ENCODE measurements at places on chromosomes 6 and 20.

DNA sequence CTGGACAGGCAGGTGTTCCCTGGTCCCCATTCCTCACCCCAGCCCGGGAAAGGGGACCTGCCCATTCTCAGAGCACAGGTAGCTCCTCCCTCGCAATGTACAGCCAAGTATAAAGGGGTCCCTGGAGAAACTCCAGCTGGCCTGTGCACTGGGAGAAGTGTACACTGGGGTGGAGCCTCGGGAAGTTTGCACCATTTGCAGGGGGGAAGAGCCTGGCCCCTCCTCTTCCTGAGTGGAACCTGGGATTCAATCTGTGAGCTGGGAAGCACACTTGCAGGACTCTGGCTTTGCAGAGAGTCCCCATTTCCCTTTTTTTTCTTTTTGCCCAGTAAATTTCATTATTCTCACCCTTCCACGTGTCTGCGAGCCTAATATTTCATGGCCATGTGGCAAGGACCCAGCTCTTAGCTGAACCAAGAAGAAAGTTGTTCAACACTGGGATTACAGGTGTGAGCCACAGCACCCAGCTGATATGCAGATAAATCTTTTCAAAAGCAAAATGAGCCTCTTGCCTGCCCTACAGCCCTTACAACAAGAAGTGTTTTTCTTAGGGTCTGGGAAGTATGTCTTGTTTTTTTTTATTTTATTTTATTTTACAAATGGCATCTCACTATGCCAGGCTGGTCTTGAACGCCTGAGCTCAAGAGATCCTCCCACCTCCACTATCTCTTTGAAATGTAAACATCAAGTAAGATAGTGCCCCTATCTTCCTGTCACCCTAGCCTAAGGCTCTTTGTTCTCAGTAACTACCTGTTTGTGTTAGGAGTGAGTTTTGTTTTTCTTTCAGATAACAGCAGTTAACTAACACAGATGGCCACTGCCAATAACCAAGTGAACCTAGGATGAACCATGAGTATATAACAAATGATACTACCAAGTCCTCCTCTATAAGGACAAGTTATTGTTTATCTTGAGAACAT is 9.3 kb upstream of the RNGTT start:
- DNase-seq: no peak

DNA sequence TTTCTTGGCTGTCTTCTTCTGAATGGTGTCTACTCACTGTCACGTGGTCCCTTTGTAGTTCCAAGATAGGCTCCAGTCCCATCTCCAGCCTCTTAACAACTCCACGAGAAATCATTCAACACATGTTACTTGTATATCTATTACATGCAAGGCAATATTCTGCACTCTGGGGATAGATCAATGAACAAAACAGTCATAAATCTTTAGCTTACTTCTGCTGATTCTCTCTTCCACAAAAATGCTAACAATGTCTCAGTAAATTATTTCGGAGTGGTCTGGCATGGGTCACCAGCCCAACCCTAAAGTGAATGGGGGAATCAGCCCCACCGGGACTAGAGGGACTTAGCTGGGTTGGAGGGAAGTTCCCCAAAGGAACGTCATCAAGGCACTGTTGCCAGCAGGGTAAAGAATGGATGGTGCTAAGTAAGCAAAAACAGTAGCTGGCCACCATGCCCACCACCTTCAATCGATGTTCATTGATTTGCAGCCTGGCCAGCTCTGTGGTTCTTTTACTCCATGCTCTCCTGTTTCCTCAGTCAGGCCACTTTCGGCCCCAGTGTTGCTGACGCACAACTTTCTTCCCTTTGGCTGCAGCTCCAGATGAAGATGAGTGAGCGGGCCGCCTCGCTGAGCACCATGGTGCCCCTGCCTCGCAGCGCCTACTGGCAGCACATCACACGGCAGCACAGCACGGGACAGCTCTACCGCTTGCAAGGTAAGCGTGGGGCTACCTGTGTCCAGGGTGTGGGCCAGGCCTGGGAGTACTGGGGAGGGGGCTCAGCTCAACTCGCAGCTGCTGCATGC is 167.7 kb downstream of the DOK5 start:
- no peak for DNase-seq

GRCh38 chr6:146981981-146982380 is 222.2 kb upstream of the STXBP5 start:
- DNase-seq: no peak

- DNase-seq: no peak
Observed at GRCh38 chr20:14888134-14888533, 550.7 kb upstream of the FLRT3 start.

- DNase-seq: no peak
Observed at GRCh38 chr6:109891924-109892323, 86.2 kb upstream of the GPR6 start.

DNA sequence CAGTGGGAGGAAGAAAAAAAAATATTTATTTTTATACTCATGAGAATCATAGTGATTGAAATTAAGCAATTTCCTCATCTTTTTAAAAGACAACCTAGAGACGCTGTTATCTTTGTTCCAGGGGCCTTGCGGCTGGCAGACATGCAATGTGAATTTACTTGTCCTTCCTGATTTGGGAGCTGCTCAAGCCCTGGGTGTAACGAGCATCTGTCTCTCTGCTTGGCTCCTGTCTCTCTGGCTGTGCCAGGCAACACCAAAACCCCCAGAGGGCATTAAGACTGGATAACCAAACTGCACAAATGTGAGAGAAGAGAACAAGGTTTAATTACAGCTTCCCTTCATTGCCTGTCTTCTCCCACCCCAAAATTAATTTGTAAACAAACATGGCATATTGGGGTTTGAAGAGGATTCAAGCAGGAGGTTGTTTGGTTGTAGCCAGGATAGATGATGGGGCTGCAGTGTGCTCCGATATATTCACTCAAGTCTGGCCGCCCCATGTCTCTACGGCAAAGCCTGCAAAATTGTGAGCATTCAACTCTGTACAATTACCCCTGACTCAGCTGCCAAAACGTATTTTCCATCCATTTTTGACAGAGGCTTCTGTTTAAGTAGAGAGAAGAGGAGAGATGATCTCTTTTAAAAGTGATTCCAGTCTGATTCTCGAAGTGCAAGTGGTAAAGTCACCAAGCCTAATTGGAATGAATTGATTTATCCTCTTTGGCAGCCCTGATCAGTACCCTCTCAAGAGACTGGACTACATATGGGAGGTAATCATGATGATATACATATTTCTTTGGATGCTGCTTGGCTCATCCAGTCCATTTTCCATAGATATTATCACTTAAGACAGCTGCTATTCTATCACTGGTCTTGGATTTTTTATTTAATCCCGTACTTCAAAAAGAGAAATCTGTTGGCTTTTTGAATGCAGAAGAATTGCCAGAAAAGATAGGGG is 170.2 kb downstream of the SLC24A3 start:
- DNase-seq: no peak

GRCh38 chr6:134466771-134467525 is 149.0 kb upstream of the SGK1 start:
- no peak for DNase-seq

- DNase-seq: no peak
Observed at GRCh38 chr6:3294921-3295871, 36.4 kb downstream of the PSMG4 start.

GRCh38 chr20:49415005-49415667 is 67.3 kb downstream of the KCNB1 start:
- no peak for DNase-seq

DNA sequence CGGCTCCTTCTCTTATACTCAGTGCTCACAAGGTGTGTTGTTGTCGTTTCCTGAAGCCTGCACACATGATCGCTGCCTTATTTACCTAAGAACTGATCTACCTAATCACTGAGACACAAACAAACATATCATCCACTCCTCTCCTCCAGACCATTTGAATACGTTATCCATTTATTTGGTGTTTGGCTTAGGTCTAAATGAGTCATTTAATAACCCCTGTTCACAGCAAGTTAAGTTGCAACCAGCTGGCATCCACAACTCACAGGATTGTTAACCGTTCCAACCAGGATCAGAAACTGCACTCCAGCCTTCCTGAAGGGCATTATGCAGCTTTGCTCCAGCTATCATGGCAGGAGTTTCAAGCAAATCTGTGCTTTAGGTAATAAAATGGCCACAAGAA is 511.1 kb upstream of the MAP3K7 start:
- no peak for DNase-seq

All from stimulated activated CD4-positive, alpha-beta T cell treated with anti-CD3 and anti-CD28 coated beads, Interleukin-12 subunit alpha, Interleukin-12 subunit beta, amount 100 ng/mL, for 4 hours (primary cell).